Stomach (tissue), 19 donors: ENCODE measurements at places on chromosomes 2 and 18. TPM values are rescaled to one million over a fixed set of nuclear protein-coding genes. Genes with fewer than 3 reads are reported as not detected.

The EFR3B gene
- 2.3 TPM for total RNA-seq

DNA sequence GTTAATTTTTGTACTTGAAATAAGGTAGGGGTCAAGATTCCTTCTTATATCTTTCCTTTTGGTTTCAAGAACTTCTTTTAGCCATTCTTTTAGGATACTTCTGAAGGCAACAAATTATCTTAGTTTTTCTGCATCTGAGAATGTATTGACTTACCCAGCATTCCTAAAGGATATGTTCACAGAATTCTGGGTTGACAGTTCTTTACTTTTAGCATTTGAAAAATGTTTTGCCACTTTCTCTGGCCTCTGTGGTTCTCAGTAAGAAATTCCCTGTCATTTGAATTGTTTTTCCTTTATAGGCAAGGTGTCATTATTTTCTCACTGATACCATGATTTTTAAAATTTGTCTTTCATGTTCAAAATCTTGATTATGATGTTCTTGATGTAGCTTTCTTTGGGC, 162.4 kb downstream of the GALNT1 start:
- no peak for DNase-seq

The DOK6 gene
- 2.0 TPM for total RNA-seq

DNA sequence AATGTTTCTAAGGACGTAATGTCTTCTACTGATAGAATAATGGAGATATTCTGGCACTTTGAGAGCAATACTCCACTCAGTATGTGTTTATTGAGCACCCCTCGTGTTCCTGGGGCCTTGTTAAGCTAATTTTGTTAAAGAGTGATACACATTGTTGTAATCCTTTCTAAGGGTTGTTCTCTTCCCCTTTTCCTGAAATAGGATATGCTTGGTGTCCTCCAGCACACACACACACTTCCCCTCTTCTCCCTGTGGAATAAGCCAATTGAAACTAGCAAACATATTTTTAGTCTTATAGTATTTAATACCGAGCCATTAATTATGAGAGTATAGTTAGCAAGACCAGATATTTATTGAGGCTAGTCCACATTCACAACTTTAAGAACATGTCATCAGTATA, 114.1 kb downstream of the CRIM1 start:
- no peak for DNase-seq

GRCh38 chr2:1593371-1594122, 150.8 kb downstream of the PXDN start:
- no peak for DNase-seq

The AFF3 gene
- total RNA-seq, result 78.8 TPM
